Activated CD8-positive, alpha-beta memory T cell treated with anti-CD3 and anti-CD28 coated beads for 4 hours (primary cell): ENCODE measurements at places on chromosomes 16 and 17.

DNA sequence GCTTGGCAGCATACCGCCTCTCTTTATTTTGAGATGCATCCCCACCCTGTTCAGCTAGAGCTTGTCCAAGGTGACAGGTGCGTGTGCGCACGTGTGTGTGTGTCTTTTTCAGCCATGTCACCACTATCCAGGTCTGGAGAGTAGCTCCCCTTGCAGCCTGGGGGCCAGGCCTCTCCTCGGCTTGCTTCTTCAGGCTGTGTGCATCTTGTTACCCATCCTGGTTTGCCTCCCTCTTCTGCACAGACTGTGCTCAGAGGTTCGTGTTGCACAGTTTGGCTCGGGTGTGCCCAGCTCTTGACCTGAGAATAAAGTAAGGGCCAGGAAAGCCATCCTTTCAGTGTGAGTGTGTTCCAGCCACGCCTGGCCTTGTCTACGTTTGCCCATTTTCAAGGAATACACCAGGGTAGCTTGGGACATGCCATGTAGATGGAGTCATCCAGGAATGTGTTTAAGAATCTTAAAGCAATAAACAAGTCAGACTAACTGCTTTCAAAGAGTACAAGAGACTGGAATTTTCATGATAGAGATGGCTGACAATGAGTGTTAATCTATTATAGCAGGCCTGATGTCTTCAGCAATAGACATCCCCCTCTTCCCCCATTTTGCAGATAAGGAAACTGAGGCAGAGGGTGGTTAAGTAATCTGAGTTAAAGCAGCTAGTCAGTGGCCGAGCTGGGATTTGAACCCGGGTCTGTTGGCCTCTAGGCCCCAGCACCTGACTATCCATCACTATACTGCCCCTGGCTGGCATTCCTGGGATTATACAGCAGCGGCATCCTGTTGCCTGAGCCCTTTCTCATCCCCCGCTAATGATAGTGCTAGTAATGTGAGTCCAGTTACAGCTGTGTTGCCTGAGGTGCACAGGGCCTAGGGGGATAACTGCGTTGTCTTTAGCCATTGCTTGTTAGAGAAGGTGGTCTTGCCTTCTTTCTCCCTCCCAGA, 77.9 kb downstream of the KSR1 start:
- DNase-seq, result no peak

DNA sequence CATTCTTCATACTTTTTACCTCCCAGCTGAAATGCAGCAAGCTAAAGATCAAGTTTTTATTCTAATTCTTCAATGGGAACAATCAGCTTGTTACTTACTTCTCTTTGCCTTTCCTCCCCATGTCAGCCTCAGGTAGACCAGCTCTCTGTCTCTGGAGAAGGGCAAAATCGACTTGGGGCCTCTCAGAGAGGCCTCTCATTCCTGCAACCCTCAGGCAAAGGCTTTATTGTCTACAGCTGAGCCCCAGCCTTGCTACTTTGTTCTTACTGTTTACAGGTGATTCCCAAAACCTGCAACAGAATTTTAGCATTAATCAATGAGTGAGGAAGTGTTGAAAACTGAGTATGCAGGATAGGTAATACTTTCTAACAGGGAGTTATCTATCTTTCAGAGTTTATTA, 148.6 kb downstream of the KIF2B start:
- no peak for DNase-seq

- DNase-seq, result no peak
Observed at GRCh38 chr17:79630821-79631639, 20.2 kb upstream of the RBFOX3 start.

DNA sequence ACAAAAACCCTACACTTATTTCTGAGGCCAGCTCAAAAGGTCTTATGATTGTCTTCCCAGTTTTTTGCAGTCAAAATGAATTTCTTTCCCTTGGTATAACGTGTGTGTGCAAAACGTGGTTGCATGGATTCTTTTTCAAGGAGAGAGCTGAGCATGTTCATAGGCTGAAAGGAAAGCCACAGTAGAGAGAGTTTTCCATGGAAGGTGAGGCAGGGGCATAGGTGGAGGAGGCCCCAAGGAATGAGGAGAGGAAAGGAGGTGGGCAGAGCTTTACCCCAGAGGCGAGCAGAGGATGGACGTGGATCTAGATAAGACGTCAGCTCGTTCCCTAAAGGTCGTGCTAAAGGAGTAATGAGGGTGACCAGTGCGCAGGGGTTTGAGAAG, 22.8 kb downstream of the TRPV2 start:
- DNase-seq, result no peak

DNA sequence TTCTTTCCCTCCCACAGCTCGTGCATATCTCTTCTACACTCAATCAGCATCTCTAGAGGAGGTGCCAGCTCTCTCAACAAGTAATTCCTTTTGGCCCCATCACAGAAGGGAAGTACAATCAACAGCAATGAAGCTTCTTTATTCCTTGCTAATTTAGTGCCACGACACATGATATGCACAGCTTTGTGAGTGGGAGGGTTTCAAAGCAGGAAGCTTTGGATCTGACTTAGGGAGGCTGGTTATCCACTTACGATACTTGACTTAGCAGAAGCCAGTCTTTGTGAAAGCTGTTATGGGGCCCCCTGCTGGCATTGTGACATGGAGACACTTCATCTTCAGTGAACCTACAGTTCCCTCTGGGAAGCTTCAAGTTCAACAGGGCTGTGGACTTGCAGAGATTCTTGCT, 81.0 kb downstream of the TMEM100 start:
- no peak for DNase-seq

DNA sequence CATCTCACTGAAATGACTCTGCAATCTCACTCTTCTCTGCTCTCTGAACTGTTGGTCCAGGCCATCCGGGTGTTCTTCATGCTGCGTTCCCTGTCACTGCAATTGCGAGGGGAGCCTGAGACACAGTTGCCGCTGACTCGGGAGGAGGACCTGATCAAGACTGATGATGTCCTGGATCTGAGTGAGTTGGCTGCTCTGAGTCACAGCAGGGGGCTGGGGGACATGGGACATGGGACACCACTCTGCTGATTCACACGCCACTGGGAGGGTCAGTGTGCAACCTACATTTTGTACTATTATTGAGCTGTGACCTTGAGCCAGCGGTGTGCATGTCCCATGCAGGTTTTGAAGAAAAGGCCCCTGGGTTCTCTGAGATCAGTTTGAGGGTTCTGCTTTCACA, 116.5 kb downstream of the CLEC16A start:
- DNase-seq, result no peak

DNA sequence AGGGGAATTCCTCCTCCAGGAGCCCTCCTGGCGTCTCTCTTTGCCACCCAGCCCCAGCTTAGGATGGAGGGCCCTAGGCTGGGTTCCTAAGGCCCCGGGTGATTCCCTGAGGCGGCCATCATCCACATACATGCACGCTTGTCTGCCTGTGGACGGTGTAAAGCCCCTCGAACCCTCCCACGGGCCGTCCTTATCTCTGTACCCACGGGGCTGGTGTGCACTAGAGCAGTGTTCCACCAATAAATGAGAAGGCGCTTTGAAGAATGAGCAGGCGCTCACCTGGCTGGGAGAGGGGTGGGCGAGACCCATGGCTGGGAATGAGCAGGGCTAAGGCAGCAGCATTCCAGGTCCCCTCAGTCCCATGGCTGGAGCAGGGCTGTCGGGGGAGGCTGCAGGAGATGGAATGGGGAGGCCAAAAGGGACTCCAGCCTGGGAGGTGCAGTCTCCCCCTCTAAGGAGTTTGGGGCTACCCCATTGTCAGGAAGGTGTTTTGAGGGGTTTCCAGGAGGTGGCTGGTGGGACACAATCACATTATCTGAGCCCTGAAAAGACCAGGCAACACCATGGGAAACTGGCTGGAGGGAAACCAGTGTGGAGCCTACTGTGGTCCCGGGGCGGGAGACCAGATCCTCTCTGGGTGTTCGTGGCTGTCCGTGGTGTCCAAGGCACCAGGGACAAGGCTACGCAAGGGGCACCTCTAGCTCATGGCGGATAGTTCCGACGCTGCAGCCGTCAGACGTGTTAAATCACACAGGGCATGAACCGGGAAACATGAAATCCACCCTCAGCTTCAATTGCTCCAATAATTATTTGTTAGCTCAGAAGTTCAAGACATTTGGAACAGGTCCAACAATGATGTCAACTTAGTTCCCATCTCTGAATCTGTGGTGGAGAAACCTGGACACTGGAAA, 87.5 kb upstream of the DNAH17 start:
- DNase-seq, result no peak

- DNase-seq, result no peak
Observed at GRCh38 chr16:80719573-80719972, 84.8 kb downstream of the CDYL2 start.

DNA sequence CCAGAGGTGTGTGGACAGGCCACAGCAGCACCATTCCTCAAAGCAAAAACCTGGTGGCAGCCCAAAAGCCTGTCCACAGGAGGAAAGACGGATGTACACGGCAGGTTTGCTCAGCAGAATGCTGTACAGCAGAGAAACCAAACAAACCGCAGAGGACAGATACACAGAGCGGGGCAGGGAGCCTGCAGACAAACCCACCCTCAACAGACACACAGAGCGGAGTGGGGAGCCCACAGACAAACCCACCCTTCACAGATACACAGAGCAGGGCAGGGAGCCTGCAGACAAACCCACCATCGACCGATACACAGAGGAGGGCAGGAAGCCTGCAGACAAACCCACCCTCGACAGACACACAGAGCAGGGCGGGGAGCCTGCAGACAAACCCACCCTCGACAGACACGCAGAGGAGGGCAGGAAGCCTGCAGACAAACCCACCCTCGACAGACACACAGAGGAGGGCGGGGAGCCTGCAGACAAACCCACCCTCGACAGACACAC, 53.0 kb upstream of the METRNL start:
- no peak for DNase-seq

DNA sequence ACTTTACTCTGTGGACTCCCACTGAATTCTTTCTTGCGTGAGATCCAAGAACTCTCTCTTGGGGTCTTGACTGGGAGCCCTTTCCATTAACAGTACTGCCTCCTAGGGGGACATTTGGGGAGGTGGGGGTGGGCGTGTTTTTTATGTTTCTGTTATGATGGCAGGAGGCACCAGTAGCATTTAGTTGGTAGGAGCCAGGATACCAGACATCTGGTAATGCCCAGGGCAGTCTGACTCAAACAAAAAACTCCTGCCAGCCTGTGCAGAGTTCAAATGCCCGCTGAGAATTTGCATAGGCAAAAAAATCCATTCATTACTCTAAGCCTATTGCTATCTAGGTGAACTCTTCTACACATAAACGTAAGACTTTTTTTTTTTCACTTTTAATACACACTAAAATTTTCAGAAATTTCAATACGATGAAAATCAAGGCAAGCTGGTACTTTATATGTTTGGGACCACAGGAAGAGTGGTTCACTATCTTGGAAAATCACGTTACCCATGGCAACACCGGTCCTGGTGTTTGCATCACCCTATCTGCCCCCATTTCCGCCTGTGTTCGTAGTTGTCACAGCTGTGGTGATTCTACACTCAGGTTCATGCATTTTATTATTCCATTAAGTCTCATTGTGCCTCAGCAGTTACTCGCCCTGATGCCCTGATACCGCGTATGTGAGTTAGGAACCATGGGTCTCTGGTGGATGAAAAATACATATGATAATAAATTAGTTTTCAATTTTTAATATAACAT, 121.1 kb upstream of the XYLT1 start:
- DNase-seq, result no peak

GRCh38 chr16:86579268-86580062, 1.1 kb downstream of the FOXL1 start:
- DNase-seq, result no peak

DNA sequence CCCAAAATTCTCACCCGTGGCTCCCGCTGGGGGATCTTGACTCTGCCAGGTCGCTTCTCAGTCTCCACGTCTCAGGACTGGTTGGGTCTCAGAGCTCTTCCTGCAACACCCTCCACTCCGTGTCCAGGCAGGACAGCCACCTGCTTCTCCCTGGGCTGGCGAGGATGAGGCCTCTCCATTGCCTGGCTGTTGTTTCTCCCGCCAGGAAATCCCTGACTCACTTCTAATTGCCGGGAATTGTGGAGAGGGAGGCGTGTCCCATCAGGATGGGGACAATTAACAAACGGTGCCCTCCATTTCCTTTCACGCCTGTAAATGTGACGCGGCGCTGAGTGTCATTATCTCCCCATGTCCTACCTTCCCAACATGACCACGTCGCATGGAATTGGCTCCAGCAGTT, 204.5 kb downstream of the RBFOX3 start:
- DNase-seq, result no peak

DNA sequence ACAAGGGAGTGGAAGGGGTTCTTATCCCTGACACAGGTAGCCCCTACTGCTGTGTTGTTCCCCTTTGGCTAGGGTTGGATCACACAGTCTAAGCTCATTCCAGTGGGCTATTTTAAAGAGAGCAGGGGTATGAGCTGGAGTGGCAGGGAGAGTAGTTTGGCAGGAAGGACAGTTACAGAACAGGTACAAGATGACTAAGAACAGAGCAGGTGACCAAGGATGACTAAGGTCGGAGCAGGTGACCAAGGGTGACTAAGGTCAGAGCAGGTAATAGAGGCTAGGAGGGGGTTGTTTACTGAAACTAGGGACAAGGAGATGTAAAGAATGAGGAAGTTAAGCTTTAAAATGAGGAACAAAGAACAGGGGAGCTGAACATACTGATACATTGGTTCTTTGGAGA, 58.8 kb downstream of the UTP18 start:
- DNase-seq, result no peak

DNA sequence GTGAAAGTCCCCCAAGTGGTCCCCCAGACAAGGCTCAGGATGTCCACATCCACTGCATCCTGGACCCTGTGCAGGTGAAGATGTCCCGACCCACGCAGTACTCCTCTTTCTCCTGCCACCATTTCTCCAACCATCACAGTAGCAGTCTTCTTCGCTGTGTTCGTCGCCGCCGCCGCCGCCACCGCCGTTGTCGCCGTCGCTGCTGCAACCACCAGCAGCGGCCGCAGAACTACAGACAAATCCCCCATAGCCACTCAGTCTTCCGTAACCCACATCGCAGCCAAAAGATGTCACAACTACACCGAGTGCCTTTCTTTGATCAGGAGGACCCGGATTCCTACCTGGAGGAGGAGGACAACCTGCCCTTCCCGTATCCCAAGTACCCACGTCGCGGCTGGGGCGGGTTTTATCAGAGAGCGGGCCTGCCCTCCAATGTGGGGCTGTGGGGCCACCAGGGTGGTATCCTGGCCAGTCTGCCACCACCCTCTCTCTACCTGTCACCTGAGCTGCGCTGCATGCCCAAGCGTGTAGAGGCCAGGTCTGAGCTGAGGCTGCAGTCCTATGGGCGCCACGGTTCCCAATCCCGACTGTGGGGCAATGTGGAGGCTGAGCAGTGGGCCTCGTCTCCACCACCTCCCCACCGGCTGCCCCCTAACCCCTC, 917 bp downstream of the SPEM2 start:
- no peak for DNase-seq
